ENCODE measurements at places on chromosomes 3 and 15.

DNA sequence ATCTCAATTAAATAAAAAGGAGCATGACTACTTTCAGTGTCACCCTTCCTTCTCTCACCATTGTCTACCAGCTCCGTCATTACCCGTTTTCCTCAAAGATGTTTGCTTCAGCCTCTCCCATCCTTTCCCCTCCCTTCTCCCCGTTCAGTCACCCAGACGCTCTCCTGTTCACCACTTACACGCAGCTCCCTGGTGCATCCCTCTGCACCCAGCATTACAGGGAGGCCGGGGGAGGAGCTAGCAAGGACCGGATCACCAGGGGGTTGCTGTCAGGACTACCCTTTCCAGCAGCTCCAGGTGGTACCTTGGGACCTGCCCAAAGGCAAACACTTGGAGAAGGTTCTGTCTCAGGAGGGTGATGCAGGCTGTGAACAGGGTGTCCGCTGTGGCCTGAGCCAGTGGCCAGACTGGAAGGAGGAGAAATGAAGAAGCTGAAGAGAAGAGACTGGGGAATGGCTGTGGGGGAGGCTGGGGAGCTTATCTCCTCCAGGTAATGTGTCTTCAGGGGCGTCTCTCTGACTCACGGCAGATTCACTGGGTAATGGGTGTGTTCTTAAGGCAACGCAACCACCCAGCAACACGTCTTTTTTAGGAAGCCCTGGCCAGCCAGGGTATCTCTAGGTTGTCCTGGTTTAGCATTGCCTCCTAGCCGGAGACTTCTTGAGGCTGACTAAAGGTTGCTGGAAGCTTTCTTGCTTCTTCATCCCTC lies 21.8 kb upstream of the BDH1 start:
- no peak for DNase-seq

GRCh38 chr3:63972196-63972595 lies 51.1 kb downstream of the PSMD6 start:
- DNase-seq, result no peak

GRCh38 chr15:22974745-22975144 lies 5.4 kb downstream of the CYFIP1 start:
- no peak for DNase-seq

DNA sequence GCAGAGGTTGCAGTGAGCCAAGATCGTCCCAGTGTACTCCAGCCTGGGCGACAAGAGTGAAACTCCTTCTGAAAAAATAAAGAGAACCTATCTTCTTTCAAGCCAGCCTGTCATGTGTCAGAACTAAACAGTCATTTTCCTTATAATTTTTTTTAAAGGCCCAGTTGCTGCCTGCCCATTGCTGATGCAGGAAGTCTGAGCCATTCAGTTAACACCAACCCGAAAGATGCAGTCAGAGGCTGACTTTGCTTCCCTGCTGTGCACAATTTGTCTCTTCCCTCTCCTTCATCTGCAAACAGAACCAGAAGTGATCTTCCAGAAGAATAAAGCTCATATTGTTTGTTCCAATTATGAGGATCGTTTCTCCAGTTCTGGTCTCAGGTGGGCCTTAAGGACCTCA lies 220.6 kb downstream of the SLCO3A1 start:
- DNase-seq, result no peak

GRCh38 chr3:170670504-170670903 lies 84.6 kb upstream of the SLC7A14 start:
- no peak for DNase-seq

DNA sequence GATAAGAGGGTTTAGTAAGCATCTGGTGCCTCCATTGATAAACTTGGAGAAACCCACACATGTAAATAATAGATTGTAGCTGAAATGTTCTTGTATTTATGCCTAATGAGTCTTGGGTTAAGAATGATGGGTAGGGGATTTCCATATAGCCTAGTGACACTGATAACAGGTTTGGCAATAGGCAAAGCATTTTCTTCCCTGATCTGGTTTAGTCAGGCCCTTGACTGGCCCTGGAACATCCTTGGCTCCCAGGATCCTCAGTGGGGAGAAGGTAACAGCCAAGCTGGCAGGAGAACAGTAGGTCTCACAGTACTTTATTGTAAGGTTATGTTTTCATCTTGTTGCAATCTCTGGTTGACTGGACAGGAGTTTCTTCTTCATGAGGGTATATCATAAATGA lies 228.4 kb downstream of the DIPK2A start:
- no peak for DNase-seq

GRCh38 chr3:10248984-10249748 lies 907 bp downstream of the TATDN2 start:
- no peak for DNase-seq

- DNase-seq, result no peak
These were observed 968 bp upstream of the TMEM266 start for GRCh38 chr15:76058714-76059319.

GRCh38 chr15:73865904-73866303 lies 7.5 kb upstream of the TBC1D21 start:
- DNase-seq, result no peak

DNA sequence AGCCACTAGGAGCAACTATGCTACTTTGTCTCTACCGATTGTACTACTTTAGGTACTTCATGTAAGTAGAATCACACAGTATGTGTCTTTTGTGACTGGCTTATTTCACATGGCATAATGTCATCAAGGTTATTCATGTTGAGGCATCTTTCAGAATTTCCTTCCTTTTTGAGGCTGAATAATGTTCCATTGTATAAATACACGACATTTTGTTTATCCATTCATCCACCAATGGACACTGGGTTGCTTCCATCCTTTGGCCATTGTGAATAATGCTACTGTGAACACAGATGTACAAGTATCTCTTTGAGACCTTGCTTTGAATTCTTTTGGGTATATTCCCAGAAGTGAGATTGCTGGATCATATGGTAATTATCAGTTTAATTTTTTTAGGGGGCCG lies 29.2 kb downstream of the MYO5A start:
- DNase-seq, result no peak

DNA sequence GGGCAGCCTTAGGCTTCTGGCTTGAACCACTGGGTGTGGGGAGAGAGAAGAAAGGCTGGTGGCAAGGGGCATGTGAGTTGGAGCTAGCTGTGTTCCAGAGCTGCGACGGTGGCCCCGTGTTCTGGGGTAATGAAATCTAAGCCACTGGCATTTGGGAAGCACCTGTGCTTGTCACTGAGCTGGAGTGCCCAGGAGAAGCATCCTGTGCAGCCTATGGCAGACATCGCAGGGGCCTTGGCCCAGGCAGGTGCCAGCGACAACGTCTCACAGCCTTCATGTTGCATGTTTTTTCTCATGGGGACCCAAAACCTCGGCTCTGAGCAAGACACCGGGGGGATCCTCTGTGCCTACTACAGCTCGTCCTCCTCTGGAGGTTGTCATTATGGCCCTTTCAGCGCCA lies 91.1 kb upstream of the PLXNA1 start:
- no peak for DNase-seq

GRCh38 chr15:43931790-43932435 lies 105.1 kb downstream of the WDR76 start:
- DNase-seq, result no peak

DNA sequence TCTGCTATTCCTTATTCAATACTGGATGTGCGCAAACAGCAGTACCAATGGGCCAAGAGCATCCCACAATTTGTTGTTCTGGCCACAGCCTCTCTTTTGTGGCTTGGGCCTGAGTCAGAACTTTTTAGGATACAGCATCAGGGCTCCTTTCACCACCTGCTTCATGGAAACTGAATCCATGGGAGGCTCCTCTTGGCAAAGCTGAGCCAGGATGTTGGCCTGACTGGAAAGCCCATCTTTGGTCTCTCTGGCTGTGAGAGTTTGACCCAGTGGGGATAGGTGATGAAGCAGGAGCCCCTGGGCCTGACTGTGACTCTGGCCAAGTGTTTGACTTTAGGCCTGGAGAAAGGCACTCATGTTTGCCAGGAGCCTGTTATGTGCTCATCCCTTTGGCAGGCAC lies 27.6 kb downstream of the IL16 start:
- no peak for DNase-seq

GRCh38 chr3:138154534-138154933 lies 20.2 kb downstream of the DBR1 start:
- no peak for DNase-seq

DNA sequence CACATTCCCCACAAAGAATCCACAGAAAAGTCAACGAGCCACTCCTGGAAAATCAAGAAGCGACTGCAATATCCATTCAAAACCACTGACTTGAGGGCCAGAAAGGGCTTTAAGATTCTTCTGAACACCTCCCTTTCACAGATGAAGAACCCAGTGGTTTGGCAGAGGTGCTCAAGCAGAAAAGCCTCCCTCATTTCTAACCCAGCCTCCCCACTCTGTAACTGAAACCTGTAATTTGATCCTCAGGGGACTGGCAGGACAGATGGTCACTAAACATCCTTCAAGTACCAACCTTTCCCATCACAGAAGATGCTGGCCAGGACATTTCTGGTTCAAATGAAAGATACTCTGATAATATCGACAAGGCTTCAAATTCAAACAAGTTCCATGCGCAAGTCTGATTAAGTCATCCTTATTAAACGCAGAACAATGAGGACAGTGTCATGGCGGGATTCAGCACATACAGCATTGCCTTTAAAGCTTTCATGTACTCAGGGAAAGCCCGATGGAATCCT lies 5.5 kb downstream of the SEMA5B start:
- no peak for DNase-seq
